GM12865 (cell line): ENCODE measurements at places on chromosomes 12 and 14.

DNA sequence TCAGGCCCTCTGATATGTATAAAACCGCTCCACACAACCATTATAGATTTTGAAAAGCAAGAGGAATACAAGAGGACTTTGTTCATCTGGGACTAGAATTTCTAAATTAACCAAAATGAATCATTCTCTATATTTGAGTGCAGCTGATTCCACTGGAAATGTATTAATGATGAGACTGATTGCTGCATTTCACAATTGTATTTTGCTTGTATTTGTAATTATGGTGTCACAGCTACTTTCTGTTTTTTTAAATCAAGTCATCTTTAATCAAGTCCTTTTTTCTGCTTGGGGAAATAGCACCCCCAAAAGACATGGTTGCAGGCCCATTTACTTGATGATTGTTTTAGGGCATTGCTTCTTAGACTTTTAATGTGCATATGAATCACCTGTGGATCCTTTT lies 162.4 kb downstream of the KICS2 start:
- DNase-seq: no peak

GRCh38 chr12:123829561-123829960 lies 67.5 kb downstream of the DNAH10 start:
- no peak for DNase-seq

DNA sequence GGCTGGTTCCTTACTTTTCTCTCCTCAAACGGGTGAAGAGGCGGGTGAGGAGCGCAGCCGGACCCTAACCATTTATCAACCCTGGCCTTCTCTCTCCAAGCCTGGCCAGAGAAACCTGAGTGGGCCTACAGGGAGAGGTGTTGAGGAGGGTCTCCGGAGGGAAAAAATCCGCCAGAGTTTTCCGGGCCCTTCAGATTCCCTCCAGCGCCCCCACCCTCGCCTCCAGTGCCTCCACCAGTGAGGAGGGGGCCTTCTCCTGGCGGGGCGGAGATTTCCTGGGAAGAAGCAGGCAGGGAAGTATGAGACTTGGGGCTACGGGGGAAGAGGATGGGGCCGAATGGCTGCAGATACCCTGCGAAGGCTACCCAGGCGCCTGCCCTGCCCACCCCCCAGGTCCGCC lies 1.4 kb upstream of the HOXC5 start:
- DNase-seq: no peak

- DNase-seq: no peak
These were observed 15.9 kb downstream of the P2RX2 start for GRCh38 chr12:132634411-132634990.

DNA sequence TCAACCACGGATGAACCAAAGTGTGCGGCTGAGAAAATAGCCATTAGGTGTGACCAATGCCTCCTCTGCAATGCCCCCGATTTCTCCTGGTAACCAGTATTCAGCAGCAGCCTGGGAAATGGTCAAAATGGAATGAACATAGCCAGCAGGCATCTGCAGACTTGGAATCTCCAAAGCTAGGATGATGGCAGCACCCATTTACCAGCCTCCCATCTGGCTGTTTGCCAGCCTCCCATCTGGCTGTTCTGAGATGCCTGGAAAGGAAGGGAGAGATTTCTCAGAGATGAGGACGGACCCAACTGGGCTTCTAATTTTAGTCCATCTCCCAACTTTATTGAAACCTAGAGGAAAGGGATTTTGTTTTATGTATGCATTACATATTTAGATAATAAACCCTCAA lies 16.2 kb downstream of the CLMN start:
- no peak for DNase-seq
